Umbilical cord (tissue), 2 donors: ENCODE measurements at places on chromosomes 13 and 19. TPM values are rescaled to one million over a fixed set of nuclear protein-coding genes. Genes with fewer than 3 reads are reported as not detected.
A peak's percentile ranks its signal among the peaks of the same experiment; 100 is the strongest.

- peak; percentile 17 for DNase-seq
Observed at GRCh38 chr19:50432221-50433028, at the start of gene MYBPC2. Gene MYBPC2, plus strand, starts transcription at chr19:50432892. Its CDS starts 62 bp downstream, at chr19:50432954.

Gene OVOL3
- total RNA-seq = not detected

DNA sequence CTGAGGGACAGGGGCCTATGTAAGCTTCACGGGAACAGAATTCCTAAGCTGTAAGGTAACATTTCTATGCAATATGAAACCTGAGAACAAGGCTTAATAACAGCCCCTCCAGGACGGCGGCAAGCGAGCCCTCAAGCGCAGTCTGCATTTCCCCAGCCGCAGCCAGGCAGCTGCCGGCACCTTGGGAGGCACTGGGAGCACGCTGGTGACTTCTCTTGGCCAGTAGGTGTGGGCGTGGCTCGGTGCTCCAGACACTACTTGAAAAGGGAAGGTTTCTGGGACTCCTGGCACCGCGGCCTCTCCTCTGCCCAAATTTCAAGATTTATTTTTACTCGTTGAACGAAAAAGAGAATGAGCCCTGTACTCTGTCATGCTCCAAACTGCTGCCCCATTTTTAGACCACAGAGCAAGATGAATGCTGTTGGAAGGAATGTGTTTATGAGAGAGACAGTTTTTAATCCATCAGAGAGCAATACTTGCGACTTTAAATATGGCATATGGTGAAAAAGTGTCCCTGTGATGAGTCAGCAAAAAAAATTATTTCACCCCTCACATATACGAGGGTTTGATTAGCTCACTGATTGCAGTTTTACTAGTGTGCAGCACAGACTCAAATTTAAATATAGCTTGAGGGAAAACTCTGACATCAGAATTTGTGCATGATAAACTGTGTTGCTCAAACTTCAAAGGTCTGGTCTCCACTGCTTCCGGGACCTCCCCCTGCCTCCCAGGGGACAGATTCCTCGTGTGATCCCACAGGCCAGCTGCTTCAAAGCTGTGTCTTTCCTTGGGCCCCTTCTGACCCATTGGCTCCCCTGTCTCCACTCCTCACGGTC lies 81.2 kb downstream of the COL4A2 start:
- DNase-seq = peak; percentile 84

Gene LIN7B
- not detected for total RNA-seq

DNA sequence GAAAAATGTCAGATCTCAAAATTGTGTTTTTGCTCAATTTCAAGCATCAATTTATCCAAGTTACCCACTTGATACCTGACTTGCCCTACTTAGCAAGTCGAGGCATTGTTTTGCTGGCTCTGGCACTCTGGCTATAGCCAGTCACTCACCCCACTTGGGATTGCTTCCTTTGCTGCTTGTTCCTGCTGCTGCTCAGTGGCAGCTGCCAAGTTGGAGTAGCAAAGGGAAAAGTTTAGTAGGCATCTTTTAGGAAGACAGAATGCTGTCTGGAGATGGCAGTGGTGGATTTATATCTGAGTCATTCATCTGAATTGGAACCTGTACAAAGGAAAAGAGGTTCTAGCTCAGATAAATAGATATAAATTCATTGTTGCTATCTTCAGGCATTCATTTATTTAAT lies 41.2 kb downstream of the PCCA start:
- DNase-seq = no peak
